BJ (cell line): ENCODE measurements at places on chromosomes 12 and 14. TPM values are rescaled to one million over a fixed set of nuclear protein-coding genes. Genes with fewer than 3 reads are reported as not detected.
A peak's percentile ranks its signal among the peaks of the same experiment; 100 is the strongest.

DNA sequence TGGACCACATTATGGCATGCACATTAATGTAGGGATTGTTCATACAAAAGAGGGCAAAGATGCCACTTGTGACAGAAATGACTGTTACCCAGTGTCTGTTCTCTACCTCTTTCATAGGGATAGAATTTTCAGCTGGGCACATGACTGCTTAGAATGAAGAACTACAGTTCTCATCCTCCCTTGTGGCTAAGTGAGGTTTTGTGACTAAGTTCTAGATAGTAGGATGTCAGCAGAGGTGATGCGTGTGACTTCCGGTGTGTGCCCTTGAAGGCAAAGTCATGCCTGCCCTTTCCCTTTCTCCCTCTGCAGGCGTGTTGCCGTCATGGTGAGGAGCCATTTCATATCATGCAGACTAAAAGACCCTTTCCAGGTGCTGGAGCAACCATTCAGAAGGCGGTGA is 99.3 kb downstream of the CACNA1C start:
- no peak for DNase-seq

- no peak for DNase-seq
These were observed 61.6 kb downstream of the SLC24A4 start for GRCh38 chr14:92384461-92385133.

DNA sequence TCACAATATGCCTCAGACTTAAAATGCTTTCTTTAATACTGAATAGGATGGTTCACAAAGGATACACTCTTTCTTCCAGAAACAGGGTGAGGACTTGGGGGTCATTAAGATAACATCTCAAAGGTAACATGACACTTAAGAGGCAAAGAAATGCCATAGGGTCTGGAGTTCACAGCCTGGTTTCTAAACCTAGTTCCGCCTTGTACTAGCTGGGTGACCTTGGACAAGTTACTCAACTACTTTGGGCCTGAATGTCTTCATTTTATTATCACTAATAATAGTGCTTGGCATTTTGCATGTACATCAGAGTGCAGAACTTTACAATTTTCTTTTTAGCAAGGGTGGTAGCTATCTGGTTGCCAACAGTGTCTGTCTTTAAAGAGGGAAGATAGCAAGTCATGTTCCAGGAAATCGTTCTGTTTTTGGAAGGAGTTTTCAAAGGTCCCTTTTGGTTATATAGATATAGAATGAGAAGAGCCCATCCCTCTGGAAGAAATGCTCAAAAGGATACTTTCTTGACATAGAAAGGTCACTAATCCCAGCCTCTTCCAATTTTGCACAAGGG is 257.8 kb downstream of the NUAK1 start:
- no peak for DNase-seq

SSTR1 gene
- polyA plus RNA-seq, result 42.2 and 55.9 TPM in 2 replicates

DNA sequence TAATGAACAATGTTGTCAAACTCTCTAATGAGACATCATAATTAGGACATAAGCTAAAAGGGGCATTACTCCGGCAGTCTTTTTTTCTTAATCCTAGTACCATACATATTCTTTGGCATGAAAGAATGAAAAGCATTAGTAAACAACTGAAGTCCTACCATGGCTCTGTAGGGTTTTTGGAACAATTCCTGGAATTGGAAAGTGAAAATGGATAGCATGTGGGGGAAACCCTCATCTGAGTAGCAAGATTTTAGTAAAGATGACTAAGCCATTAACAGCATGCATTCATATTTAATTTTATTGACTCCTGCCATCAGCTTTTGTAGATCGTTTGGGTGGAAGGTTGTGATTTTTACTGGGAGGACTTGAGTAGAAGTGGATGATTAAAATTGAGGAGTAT is 216.2 kb upstream of the PDZRN4 start:
- no peak for DNase-seq

DNA sequence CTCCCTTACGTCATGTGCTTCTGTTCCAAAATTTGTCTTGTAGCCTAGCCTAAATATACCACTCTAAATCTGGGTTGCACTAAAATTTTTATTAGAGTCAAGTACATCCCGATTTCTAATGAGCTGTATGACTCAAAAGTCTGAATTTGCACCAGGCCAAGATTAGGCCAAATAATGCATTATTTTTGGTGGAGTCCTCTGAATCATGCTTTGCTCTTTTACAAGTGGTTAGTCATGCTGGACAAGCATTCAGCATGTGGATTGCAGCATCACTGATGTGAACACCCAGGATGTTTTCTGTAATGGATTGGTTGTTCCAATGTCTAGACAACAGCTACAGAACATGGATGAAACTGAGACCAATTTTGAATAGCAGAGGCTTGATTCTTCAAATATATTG is 23.7 kb downstream of the HEBP1 start:
- peak; percentile 99 for DNase-seq
